ENCODE measurements at places on chromosomes 16 and 17.

DNA sequence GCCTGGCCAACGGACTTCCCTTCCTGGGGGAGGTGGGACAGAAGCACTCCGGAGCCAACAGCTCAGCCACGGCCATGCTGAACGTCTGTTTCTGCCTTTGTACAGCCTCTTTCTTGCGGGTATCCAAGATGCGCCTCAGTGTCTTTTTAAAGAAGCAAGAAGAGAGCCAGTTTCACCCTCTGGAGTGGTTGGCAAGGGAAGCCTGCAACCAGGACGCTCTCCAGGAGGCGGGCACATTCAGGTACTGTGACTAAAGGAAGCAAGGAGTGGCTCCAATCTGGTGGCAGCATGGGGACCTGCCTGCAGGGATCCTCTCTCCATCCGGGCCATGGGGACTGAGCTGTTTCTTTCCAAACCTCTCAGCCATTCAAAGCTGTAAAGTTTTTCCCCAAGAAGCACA, 60.6 kb upstream of the ENDOV start:
- no peak for DNase-seq

- DNase-seq = no peak
Observed at GRCh38 chr17:28509789-28510188, 3.6 kb downstream of the FOXN1 start.

DNA sequence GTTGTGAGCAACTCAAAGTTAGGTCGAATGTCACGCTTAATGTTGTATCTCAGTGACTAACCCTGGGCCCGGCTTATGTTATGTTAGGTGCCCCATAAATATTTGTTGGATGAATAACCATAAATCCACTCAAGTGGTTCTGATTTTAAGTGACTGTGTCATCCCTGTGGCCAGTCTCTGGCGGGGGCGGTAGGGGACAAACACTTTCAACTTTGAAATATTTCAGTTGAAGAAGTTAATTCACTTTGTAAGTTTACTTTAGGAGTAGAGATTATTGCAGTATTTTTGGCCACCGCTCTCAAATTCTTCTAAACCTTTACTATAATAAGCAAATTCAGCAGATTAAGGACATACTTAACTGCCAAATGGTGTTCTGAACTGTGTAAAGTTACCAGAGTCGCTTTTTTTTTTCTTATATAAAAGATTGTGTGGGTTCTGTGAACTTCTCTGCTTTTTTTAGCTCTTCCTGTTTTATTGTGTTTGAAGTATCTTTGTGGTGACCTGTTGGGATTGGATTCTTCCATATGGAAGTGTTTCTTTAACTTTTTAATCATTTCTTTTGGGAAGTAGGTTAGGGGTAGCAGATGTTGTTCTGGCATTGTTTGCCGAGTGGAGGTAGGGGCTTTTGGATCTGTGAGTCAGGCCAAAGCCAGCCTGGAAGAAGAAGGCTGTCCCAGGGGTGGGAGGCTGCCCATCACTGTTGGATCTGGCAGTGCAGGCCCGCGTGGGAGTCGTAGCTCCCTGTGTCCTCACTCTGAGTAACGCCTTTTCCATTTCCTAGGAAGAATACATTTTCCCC, 61.4 kb upstream of the TBX2 start:
- no peak for DNase-seq

DNA sequence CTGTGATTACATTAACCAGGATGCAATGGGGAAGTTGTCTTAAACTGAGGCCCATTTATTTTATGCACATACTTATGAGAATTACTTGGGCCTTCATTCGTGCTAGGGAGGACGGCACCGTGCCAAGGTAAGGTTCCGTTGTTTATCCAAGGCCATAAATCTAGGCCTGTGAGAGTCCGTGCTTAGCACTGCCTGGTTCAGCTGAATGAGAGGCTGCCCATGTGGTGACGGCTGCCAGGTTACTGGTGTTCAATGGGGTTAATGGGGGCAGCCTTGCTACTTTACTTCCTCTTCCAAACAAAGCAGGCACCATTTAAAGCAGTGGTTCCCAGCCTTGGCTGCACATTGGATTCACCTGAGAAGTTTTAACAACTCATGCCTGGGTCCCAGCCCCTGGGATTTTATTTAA, 135.1 kb upstream of the NOL11 start:
- no peak for DNase-seq

GRCh38 chr16:85003725-85004586, 7.4 kb downstream of the ZDHHC7 start:
- no peak for DNase-seq

DNA sequence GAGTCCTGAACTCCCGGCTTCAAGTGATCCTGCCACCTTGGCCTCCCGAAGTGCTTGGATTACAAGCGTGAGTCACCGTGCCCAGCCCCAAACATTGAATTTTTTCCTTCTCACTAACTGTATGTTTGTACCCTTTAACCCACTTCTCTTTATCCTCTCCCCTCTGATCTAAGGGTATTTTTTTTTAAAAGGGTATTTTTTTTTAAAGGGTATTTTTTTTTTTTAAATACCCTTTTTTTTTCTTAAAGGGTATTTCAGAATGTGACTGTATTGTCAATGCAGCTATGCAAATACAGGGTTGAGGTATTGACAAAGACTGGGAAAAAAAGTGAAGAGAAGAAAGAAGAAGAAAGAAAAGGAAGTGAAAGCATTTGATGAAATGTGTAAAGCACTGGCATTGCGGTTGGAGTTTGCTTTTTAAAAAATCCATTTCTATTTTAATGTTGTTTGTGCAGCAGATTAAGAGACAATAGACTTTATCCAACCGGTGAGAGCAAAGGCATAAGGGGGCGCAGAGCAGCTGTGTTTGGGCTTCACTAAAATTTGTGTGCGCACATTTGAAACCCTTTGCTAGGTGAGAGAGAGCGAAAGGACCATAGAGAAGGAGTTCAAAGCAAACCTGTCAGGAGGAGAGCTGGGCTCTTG, 42.4 kb downstream of the SYT17 start:
- no peak for DNase-seq

GRCh38 chr16:4115949-4116318, 308 bp downstream of the ADCY9 start:
- no peak for DNase-seq

- DNase-seq = no peak
Observed at GRCh38 chr17:50177983-50178834, 12.4 kb downstream of the SGCA start.

- no peak for DNase-seq
Observed at GRCh38 chr17:51746421-51746820, 412.1 kb downstream of the CA10 start.

DNA sequence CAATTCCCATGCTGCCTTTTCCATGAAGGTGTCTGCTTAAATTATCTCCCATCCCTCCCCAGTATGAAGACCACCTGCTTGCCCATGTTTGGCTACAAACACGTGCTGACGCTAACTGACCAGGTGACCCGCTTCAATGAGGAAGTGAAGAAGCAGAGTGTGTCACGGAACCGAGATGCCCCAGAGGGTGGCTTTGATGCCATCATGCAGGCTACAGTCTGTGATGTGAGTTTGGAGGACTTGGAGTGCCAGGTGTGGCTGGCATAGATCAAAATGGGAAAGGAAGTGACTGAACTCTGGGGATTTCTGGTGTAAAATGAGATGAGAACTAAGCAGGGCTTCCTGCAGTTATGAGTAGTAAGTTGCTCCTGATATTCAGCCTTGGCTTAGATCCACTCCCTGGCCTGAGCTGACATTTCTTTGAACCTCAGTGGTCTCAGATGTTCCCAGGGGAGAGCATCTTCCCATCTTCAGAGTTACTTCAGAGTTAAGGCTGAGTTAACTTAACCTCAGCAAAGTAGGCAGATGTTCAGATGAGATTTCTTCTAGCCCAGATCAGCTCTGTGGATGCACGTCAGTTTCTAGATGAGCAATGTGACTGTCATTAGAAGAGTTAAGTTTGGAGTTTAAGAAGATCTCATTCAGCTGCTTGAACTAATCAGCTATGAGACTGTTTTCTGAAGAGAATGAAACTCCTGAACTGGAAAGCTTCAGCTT, 32.7 kb downstream of the ITGB3 start:
- no peak for DNase-seq

GRCh38 chr16:23288726-23289512, 13.2 kb upstream of the SCNN1B start:
- no peak for DNase-seq

DNA sequence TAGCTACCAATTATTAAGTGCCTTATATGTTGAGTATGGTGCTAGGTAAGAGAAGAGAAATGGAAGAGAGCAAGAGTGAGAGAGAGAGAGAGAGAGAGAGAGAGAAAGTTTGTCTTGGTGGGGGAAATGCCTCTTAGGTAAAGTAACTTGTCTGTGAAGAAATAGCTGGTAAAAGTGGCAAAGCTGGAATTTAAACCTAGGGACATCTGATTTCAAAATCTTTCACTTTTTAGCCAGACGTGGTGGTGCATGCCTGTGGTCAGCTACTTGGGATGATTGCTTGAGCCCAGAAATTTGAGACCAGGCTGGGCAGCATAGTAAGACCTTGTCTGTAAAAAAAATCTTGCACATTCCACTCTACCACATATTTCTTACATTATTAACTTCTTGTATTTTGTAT, 23.0 kb upstream of the CDR2 start:
- no peak for DNase-seq

GRCh38 chr16:67884684-67885083, at the start of gene NRN1L:
NRN1L (plus strand) TSS chr16:67884885; CDS start chr16:67884904, 19 bp downstream.
- DNase-seq = peak; percentile 74

DNA sequence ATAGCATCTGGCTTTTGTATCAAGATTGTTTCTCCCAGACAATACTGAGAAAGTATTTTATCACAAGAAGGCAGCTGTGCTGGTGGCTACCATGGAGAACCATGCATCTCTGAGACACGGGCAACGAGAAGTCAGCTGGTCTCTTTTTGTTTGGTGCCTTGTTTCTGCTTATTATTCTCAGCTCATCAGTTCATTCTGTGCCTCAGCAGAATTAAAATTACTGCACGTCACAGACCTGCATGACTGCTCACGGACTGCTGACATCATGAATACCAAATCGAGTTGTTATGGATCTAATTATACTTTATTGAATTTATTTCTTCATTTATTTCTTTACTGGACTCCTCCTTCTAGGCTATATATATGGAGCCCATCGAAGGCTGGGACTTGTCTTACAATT, 19.0 kb upstream of the PMP22 start:
- DNase-seq = no peak

DNA sequence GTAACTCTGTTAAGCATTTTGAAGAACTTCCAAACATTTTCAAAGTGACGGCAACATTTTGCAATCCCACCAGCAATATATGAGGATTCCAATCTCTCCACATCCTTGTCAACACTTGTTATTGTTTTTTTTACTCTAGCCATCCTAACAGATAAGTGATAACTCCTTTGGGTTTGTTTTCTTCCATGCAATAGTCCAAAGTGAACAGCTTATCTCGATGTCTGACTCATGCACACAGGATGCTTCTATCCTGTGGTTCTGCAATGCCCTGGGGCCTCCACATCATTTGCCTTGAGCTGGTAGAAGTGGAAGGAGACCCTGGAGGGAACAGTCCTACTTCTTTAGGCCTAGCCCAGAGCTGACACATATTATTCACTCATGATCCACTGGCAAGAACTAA, 13.0 kb downstream of the TLE7 start:
- no peak for DNase-seq

DNA sequence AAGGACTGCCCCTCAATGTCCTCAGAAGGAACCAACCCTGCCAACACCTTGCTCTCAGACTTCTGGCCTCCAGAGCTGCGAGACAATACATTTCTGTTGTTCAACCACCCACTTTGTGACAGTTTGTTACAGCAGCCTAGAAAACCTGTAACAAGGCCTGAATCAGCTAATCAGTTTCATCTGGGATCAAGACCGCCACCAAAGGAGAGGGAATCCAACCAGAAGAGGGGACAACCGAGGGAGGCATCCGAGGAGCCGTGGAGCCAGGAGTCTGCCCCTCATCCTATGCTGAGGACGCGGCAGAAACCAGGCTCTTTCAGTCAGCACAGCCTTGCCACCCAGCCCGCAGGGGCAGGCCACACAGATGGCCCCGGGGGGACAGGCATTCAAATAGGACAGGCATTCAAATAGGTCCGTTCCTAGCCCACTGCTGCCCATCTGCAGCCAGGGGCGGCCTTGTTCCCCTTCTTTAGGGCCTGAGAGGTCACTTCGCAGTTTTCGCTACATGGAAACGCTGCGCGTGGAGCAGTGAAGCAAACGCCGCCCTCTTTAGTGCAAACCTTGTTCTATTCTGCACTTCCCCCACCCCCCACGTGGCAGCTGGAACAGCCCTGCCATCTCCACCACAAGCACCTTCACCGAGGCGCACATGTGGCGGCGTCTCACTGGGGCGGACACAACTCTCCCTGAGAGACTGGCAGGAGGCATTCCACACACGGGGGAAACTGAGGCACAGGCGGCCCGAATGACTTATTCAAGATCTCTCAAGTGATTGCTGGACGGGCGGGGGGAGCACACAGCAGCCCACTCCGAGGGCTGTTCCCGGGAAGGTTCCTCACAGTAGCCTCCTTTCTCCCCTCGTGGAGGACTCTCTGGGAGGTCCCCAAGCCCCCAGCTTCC, 26.7 kb downstream of the FA2H start:
- no peak for DNase-seq

DNA sequence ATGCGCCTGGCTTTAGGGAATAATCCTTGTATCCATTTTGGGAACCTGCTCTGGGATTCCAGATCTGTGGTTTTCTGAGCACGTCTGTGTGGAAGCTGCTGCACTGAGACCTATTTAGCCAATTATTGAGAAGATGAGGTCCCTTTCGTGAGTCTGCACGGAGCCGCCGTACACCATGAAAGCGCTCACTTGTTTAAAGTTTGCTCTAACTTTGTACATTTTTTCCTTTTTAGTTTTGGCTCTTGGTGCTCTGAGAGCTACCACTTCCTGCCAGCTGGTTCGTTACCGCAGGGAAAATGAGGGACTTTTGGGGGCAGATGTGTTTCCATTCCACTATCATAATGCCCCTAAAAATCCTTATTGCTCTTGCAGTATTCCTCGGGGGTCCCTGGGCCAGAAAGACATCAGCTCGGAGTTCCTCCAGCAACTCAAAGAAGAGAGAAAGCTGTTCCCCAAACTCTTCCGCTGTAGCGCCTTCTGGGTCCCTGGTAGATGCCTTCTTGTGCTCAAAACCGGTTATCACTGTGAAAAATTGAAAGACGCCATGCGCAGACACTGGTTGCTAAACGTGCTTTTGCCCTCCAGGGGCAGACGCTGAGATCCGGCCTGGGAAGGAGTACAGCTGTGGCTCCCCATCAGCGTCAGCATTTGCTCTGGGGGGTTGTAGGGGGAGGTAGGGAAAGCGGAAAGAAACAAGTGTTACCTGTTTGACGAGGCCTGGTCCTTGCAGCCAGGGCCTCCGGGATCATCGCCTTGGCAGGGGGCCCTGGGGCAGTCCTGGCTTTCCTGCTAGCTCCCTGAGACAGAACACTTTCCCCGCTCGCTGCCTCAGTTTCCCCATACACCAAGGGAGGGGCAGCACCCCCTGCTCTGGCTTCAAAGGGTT, 238.1 kb downstream of the MRTFB start:
- no peak for DNase-seq

- DNase-seq = no peak
Observed at GRCh38 chr17:63544467-63545301, 5.6 kb upstream of the DCAF7 start.
